Activated CD8-positive, alpha-beta T cell treated with anti-CD3 and anti-CD28 coated beads, Interleukin-2, amount 10 ng/mL, durations not matched to agents 7 days and 5 days (primary cell): ENCODE measurements at places on chromosomes 12 and 14. TPM values are rescaled to one million over a fixed set of nuclear protein-coding genes. Genes with fewer than 3 reads are reported as not detected.

DNA sequence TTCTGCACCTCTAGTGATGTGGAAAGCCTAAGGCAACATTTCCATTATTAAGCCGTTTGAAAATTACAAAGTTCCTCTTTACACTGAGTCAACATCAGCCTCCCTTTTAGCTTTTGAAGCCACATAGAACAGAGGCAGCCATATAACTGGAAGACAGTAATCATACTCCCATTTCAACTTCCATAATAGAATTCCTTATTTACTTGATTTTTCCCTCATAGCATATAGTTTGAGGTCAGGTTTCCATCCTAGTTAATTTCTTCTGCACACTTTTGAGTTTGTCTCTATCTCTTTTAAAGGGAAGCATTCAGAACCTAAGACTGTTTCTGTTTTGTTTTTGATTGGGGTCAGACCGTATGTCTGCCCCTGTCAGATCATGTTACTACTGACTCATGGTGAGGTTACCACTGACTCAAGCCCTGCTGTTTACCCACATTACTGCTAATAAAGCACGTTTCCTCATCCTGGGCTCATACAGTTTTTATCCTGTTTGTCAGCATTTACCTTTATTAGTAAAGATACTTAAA is 161.0 kb downstream of the SLC38A4 start:
- H3K27ac ChIP-seq = no peak overlapping the region
- H3K27me3 ChIP-seq = no peaks in the 10 kb centered on the region
- H3K36me3 ChIP-seq = peaks cover 10% of the 10 kb centered on the region
- H3K4me3 ChIP-seq = no peak overlapping the region
- peak; percentile 38 for DNase-seq

The FOXG1 gene
- not detected for total RNA-seq

- H3K36me3 ChIP-seq = peaks cover 3% of the 10 kb centered on the region
- H3K27ac ChIP-seq = no peak overlapping the region
- H3K4me3 ChIP-seq = no peak overlapping the region
- H3K4me1 ChIP-seq = peaks cover 10% of the 10 kb centered on the region
These were observed 7.0 kb downstream of the ISCA2 start for GRCh38 chr14:74500417-74501134.

The TRAF3 gene
- total RNA-seq = 31.0 TPM

GRCh38 chr12:91854725-91855124 is 290.9 kb downstream of the BTG1 start:
- no peak for DNase-seq
- H3K4me3 ChIP-seq = no peak overlapping the region
- no peaks in the 10 kb centered on the region for H3K27me3 ChIP-seq
- no peaks in the 10 kb centered on the region for H3K36me3 ChIP-seq

The CTDSP2 gene
- total RNA-seq = 100 TPM

GRCh38 chr14:63647696-63648410 is 6.2 kb upstream of the WDR89 start:
- H3K36me3 ChIP-seq = peaks cover 7% of the 10 kb centered on the region
- DNase-seq = no peak
- H3K27me3 ChIP-seq = no peaks in the 10 kb centered on the region
- peak overlapping the region; percentile 54 for H3K27ac ChIP-seq
- peaks cover 23% of the 10 kb centered on the region for H3K4me1 ChIP-seq

GRCh38 chr12:15272376-15272775 is 49.9 kb upstream of the PTPRO start:
- no peak for DNase-seq
- H3K27me3 ChIP-seq = peaks cover 8% of the 10 kb centered on the region
- H3K4me1 ChIP-seq = no peaks in the 10 kb centered on the region

DNA sequence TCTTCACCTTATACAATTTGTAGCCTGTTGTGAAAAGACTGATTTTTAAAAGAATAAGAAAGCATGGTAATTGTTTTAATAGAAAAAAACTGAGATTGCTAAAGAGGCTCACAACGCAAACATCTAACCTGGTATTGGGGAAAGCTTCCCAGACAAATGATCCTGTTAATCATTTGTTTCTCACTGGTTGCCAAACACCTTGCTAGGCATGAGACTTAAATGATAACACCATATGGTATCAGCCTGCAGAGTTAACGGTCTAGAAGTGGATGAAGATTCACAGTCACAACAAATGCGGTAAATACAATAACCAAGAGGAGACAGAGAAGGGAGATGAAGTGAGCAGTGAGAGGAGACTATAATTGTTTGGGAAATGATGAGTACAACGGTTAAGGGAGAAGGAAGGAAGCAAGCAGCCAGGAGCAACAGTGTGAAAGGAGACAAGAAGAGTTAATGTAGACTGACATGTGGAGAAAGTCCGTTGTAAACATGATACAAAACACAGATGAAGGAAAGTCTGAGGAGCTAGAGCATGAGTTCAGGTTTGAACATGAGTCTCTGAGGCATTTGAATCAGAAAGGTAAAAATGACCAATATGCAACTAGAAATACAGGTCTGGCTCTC is 19.8 kb downstream of the GXYLT1 start:
- H3K27ac ChIP-seq = no peak overlapping the region
- H3K36me3 ChIP-seq = peaks cover 8% of the 10 kb centered on the region

- no peak overlapping the region for H3K4me3 ChIP-seq
- peaks cover 4% of the 10 kb centered on the region for H3K36me3 ChIP-seq
- H3K27me3 ChIP-seq = no peaks in the 10 kb centered on the region
- DNase-seq = no peak
- no peak overlapping the region for H3K27ac ChIP-seq
- peaks cover 31% of the 10 kb centered on the region for H3K4me1 ChIP-seq
These were observed 146.8 kb upstream of the RASSF8 start for GRCh38 chr12:25811656-25812126.

GRCh38 chr12:49548481-49548821 is 9.6 kb downstream of the KCNH3 start:
- H3K27ac ChIP-seq = peak overlapping the region; percentile 72
- DNase-seq = no peak
- H3K4me1 ChIP-seq = peaks cover 28% of the 10 kb centered on the region
